Activated T-cell treated with anti-CD3 and anti-CD28 coated beads for 48 hours (primary cell): ENCODE measurements at places on chromosomes 1 and 21.

GRCh38 chr1:167093846-167094516, at the start of gene STYXL2:
Gene STYXL2, plus strand, starts transcription at chr1:167094075. Its CDS starts 775 bp downstream, at chr1:167094850.
- DNase-seq, result no peak

DNA sequence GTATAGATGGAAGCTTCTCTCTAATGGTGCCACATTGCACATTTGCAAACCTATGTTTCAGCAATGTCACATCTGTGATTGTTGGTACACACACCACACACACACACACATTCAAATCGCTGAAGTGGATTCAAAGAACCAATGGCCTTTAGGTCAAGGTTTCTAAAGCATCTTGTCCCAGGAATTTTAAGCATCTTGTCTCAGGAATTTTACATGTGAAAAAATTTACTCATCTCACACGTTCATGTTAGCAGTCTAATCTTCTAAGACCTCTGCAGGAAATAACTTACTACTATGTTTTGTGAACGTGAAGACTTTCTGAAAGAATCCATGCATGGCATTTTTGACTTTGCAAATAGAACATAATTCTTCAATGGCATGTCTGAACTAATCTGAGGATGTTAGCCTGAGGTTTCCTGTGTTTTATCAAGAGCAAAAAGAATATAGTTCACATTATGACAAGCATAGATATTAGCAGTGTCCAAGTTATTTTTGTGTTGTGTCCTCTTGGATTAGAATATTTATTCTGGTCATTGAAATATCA, 125.1 kb downstream of the CYYR1 start:
- no peak for DNase-seq

GRCh38 chr1:207754974-207755700, 3.3 kb downstream of the CD46 start:
- DNase-seq, result no peak

- no peak for DNase-seq
Measured at GRCh38 chr1:222373831-222374602, 173.9 kb downstream of the HHIPL2 start.

DNA sequence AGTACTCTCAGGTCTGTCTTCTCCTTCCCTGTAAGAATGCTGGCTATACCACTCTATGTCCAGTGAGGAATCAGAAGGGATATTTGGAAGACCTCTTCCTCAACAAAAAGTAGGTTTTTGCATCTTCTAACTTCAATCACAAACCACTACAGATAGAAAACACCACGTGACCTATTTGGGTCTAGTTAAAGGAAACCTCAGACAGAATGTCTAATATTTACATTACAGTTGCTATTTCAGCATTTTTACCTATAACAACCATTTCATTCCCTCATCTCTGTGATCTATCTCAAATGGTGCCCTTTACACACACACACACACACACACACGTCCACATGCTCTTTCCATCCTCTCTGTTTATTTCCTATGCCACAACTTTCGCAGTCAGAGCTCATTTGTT, 7.9 kb upstream of the ADORA3 start:
- DNase-seq, result no peak

- DNase-seq, result no peak
Measured at GRCh38 chr21:25867061-25867460, 132.3 kb downstream of the GABPA start.

DNA sequence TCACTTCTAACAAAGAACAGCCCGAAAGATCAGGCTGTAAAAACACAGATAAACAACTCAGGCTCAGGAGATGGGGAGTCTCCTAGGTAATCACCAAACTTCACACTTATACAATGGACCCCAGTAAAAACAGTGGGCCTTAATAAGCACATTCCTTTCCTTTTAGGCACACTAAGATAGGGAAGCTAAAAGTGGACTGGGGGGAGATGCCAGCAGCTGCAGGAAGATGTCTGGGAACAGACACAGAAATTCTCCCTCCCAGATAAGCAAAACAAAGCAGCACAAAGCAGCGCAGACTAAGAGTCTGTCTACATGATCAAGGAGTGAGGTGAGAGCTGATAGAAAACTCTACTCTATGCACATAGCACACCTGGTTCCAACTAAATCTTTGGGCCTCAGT, 29.0 kb upstream of the CTBS start:
- no peak for DNase-seq

DNA sequence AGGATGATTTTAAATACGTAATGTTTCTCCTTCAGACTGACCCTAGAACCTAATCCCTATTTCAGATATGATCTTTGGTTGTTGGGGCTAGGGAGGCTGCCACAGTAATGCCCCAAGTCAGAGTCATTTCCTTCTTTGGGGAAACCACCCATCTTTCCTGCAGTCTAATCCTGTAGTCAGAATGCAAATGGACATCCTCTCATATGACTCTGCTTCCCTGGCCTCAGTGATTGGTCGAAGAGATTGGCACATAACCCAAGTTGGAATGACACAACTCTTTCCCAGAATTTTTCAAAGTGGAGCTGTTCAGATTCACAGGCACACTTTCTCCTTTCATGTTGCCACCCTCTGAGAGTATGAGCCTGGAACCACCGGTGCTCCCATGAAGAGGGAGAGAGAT, 58.8 kb upstream of the ZNF644 start:
- no peak for DNase-seq

GRCh38 chr1:203621559-203622262, 4.9 kb upstream of the ATP2B4 start:
- no peak for DNase-seq

GRCh38 chr1:37995751-37996345, 6.0 kb upstream of the SF3A3 start:
- DNase-seq, result no peak

- no peak for DNase-seq
Measured at GRCh38 chr1:6753320-6754140, 31.7 kb upstream of the CAMTA1 start.

DNA sequence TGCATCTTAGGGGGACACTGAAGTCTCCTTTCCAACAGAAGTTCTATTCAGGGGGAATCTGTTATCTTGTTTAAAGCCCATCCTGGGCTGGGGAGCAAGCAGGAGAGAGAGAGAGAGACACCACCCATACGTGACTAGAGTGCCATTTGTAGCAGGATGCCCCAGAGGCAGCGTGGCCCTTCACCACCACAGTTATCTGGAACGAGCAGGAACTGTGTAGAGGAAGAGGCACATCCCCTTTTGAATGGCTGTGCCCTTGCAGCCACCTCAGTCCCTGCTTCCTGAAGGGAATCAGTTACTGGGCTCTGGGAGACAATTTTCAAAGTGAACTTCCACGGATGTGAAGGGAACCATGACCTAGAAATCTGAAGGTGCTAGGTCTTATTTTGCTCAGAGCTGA, 19.4 kb upstream of the LAMTOR5 start:
- DNase-seq, result no peak

GRCh38 chr1:2481885-2482284, 5.8 kb downstream of the PLCH2 start:
- DNase-seq, result no peak

- DNase-seq, result no peak
Measured at GRCh38 chr1:175802407-175803123, 59.2 kb upstream of the TNR start.

DNA sequence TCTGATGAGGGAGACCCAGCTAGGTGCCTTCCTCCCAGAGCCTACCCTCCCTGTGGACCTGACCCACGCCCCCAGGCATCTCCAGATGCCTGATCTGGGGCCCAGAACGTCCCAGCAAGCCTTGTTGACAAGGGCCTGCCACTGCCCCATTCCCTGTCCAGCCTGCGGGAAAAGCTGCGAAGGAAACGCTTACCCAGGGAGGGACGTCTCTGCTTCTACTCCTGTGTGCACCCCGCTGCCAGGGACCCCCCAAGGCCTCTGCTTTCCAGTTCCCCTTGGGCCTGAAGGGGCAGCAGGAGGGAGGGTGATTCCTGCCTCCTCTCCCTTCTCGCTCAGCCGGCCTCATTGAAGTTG, 11.6 kb upstream of the CLSTN1 start:
- DNase-seq, result no peak

- DNase-seq, result no peak
Measured at GRCh38 chr1:33161061-33161681, 20.7 kb downstream of the TRIM62 start.

DNA sequence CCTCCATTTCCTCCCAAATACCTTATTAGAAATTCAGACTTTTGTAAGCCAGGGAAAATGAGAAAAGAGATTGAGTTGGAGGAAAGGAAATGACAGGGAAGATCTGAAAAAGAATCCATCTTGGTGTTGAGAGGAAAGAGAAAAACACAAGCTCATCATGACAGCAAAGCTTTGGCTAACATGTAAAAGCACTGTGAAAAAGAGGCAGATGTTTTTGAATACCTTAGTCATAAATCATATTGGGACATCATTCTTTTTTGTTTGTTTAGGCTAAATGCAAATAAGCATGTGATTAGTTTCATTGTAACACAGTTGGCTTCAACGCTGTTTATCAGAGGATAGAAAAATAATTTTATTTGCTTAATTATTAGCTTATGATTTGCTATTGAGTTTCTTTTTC, 64.6 kb downstream of the LHX8 start:
- DNase-seq, result no peak

GRCh38 chr1:48003741-48004531, 6.8 kb upstream of the TRABD2B start:
- DNase-seq, result no peak

GRCh38 chr1:27687906-27688305, 15.9 kb upstream of the IFI6 start:
- DNase-seq, result no peak

GRCh38 chr1:162988869-162989268, 80.3 kb upstream of the RGS4 start:
- DNase-seq, result no peak

DNA sequence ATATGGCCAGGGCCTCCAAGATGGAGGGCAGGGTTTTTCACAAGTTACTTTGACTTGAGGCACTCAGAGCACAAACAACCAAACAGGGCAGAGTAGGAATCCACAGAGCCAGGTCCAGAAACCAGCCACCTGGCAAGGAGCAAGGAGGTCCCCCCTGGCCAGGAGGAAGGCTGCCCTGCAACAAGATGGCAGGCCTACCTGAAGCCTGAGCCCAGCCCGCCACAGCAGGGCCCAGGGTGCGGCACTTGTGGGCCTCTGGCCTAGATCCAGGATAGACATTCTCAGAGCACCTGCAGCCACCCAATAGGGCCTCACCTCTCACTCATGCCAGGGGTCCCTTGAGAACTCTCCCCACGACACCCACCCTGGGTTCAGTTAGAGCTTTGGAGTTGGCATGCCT, 11.5 kb downstream of the SH3BGRL3 start:
- DNase-seq, result no peak

DNA sequence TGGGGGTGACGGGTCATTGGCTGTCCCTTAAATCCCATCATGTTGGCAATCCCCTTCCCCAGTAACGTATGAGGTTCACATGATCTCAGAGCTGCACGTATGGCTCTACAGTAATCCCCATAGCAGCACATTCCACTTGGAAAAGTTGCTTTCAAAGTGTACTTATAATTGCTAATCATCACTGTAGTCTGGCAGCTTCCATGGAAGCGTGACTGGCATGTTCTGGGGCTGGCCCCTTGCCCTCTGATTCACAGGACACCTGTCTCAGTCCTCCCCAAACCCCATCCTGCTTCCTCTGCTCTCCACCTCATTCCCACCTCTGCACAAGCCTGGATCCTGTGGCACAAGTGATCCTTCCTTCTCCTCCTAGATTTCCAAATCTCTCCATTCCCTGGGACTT, 102.2 kb downstream of the TSEN15 start:
- DNase-seq, result no peak

DNA sequence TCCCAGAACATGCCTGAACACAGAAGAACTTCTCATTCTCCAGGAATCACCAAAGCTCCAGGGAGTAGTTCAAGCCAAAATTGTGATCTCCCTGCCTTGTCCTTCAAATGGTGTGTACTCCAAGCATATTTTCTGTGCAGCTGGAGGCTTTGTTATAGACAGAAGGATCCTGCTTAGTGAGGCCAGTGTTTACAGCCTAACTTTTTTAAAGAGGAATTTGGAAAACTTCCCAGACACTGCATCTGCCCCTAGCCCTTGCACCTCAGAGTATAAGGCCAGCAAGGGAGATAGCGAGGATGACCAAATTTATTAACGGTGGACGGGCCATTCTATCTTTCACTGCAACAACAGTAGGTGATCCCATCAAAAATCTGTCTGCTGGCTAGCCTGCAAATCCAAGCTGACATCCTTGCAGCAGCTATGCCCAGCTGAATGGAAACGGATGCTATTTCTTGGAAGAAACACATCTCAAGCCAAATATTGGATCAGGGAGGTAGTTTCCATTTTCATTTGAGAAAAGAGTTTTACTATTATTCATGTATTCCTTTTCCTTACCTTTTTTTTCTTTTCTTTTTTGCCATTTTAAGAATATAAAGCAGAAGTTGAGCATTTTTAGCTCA, 249.8 kb downstream of the USH2A start:
- no peak for DNase-seq

DNA sequence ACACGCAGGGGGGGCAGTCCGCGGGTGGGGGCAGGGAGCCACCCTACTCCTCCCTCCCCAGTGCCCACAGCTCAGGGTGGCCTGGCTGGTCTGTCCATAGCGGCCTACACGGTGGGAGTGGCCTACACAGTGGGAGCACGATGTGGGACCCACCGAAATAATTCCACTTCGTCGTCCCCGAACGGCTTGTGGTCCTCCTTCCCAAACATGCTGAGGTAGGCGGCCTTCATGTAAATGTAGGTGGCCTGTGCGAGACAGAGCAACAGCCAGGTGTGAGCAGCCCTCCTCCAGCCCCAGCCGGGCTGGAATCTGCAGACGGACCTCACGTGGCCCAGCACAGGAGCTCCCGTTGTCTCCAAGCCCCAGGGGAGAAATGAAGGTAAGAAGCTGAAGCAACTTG, 34.4 kb downstream of the TTC39A start:
- DNase-seq, result no peak

DNA sequence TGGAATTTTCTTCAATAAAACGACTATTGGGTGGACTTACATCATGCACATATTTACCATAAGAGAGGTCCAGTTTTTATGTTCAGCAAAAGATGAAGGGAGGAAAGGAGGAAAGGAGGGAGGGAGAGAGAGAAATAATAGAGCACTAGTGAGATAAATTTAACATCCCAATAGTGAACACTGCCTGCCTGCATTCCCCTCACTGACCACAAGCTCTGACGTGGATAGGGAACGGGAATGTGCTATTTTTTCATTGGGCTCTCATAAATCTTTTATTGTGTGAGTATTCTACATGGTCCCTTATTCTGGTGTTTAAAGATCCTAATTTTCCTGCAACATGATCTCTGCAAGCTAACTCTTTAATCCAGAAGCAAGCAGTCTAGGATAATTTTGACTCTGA, 82.1 kb downstream of the TTC3 start:
- DNase-seq, result no peak

GRCh38 chr21:46212721-46213484, 15.7 kb downstream of the LSS start:
- no peak for DNase-seq

DNA sequence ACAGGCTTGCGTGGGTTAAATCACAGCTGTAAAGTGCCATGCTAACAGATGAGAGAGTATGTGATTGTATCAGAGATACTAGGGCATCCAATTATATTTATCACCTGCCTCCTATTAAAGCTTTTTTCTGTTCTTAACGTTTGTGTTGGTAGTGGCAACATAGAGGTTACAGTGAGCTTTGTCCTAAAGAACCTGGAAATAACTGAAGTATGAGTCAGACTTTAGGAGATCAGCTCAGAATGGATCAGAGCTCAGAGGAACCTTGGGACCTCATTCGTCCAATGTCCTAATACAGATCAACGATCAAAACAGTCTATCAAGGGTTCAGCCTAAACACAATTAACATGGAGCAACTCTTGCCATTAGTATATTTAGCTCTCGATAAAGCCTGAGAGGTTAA, 81.0 kb downstream of the RGS7 start:
- no peak for DNase-seq
